Activated CD4-positive, alpha-beta T cell treated with anti-CD3 and anti-CD28 coated beads, Interleukin-2, amount 10 ng/mL, durations not matched to agents 24 days and 14 days (primary cell): ENCODE measurements at places on chromosomes 4 and X. TPM values are rescaled to one million over a fixed set of nuclear protein-coding genes. Genes with fewer than 3 reads are reported as not detected.

GRCh38 chr4:174284487-174284886 lies 776 bp downstream of the CEP44 start:
- H3K4me1 ChIP-seq: peaks cover 41% of the 10 kb centered on the region
- peak overlapping the region; percentile 99 for H3K27ac ChIP-seq
- peak overlapping the region; percentile 100 for H3K4me3 ChIP-seq
- H3K27me3 ChIP-seq: no peaks in the 10 kb centered on the region
- H3K36me3 ChIP-seq: peaks cover 21% of the 10 kb centered on the region

DNA sequence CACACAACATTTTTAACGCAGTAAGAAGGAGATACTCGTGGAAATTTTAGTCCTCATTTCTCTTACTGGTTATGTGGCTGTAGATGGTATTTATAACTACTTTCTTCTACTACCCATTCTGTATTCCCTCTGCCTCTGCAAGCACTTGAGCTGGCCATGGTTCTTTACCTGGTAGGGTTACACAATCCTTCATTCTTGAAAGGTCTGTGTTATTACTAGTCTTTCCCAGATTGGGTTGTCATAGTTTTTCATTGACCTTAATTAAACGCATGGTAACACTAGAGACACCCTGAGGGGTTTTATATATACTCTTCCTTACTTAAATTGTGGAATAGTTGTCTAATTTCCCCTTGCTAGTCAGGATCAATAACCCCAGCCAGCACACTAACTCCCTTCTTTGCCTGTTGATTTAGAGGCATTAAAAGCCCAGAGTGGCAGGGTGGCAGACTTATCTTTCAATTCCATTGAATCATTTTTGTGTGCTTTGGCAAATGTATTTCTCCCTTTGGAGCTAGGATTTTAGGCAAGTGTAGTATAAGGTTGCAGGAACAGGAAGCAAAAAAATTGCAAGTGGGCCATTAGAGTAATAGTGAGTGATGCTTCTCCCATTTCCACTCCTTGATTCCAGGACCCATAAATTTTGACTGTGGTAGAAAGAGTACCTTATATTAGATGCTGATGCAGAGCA lies 113.6 kb upstream of the EMCN start:
- DNase-seq: no peak
- H3K4me1 ChIP-seq: no peaks in the 10 kb centered on the region
- H3K36me3 ChIP-seq: no peaks in the 10 kb centered on the region
- no peak overlapping the region for H3K27ac ChIP-seq
- no peaks in the 10 kb centered on the region for H3K27me3 ChIP-seq
- H3K4me3 ChIP-seq: no peak overlapping the region

MAGEC2 gene
- not detected in 2 replicates for total RNA-seq

DNA sequence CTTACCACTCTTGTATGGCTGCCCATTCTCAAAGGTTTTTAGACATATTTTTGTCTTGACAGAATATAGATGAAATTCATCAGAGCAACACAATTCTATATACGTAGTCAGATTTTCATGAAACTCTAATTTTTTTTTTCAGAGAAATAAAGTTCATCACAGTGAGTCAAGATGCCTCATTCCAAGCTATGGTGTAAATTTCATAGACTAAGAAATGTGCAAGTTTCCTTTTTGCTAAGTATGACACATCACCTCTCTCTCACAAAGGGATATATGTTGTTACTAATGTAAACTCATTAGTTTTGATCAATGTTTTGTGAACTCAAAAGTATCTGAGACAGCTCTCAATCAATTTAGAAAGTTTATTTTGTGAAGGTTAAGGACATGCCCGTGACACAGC lies 60.4 kb upstream of the ATXN3L start:
- no peak for DNase-seq
- H3K4me3 ChIP-seq: peak overlapping the region; percentile 37
- H3K36me3 ChIP-seq: peaks cover 1% of the 10 kb centered on the region
- H3K4me1 ChIP-seq: peaks cover 13% of the 10 kb centered on the region
- no peaks in the 10 kb centered on the region for H3K27me3 ChIP-seq

RHOXF2 gene
- total RNA-seq: not detected in 2 replicates

DNA sequence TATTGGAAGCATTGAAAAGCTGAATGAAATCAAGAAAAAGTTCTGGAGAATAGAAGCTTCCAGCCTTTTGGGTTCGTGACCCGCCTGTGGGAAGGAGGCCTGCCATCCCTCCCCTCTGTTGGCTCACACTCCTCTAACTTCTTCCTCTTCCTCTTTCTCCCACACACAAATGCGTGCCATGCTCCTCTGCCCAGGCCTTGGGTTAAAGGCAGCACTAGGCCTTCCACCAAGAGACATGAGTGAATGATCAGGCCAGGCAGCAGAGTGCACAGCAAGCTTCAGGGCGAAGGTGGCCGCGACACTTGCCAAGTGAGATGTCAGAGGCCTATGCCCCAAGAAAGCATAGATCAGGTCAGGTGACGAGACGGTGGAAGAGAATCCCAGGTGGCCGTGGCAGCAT lies 38.4 kb downstream of the FAM193A start:
- peaks cover 36% of the 10 kb centered on the region for H3K4me1 ChIP-seq
- H3K4me3 ChIP-seq: no peak overlapping the region
- peaks cover 22% of the 10 kb centered on the region for H3K36me3 ChIP-seq
- no peak for DNase-seq
- H3K27me3 ChIP-seq: no peaks in the 10 kb centered on the region
- no peak overlapping the region for H3K27ac ChIP-seq

GRCh38 chr4:119189638-119190037 lies 22.9 kb upstream of the USP53 start:
- H3K4me1 ChIP-seq: no peaks in the 10 kb centered on the region
- peaks cover 2% of the 10 kb centered on the region for H3K27me3 ChIP-seq
- H3K36me3 ChIP-seq: no peaks in the 10 kb centered on the region
- no peak overlapping the region for H3K27ac ChIP-seq
- no peak for DNase-seq

OTC gene
- not detected in 2 replicates for total RNA-seq

- no peaks in the 10 kb centered on the region for H3K36me3 ChIP-seq
- DNase-seq: no peak
- no peak overlapping the region for H3K4me3 ChIP-seq
- no peak overlapping the region for H3K27ac ChIP-seq
- H3K27me3 ChIP-seq: peaks cover 5% of the 10 kb centered on the region
These were observed 176.8 kb upstream of the MBNL3 start for GRCh38 chrX:132665676-132666075.

- H3K4me1 ChIP-seq: no peaks in the 10 kb centered on the region
- H3K27ac ChIP-seq: no peak overlapping the region
- H3K27me3 ChIP-seq: no peaks in the 10 kb centered on the region
These were observed 42.0 kb downstream of the SLC4A4 start for GRCh38 chr4:71380788-71381187.

UGT2B17 gene
- total RNA-seq: not detected in 2 replicates

GRCh38 chrX:141673946-141674345 lies 24.6 kb downstream of the SPANXD start:
- no peaks in the 10 kb centered on the region for H3K27me3 ChIP-seq
- DNase-seq: no peak
- no peak overlapping the region for H3K27ac ChIP-seq
- H3K4me1 ChIP-seq: no peaks in the 10 kb centered on the region

KLB gene
- total RNA-seq: not detected in 2 replicates

DNA sequence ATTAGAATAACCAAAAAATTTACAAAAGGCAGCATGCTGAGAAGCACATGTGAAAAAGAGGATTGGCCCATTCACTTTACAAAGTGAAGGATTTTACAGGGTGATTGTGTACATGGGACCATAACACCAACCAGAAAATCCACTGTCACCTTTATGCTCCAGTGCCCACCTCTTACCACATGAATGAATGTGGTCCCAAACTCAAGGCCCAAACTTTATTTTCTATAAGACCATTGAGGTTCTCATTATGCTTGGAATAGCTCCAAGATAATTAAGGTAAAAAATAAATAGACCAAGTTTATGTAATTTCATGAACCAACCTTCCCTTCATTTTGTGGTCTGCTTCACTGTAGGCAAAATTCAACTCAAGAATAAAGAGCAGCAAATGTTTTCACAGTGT lies 24.3 kb upstream of the MYOZ2 start:
- H3K27ac ChIP-seq: no peak overlapping the region
- H3K36me3 ChIP-seq: no peaks in the 10 kb centered on the region
- H3K4me1 ChIP-seq: peaks cover 3% of the 10 kb centered on the region
- no peak overlapping the region for H3K4me3 ChIP-seq
- no peak for DNase-seq

DNA sequence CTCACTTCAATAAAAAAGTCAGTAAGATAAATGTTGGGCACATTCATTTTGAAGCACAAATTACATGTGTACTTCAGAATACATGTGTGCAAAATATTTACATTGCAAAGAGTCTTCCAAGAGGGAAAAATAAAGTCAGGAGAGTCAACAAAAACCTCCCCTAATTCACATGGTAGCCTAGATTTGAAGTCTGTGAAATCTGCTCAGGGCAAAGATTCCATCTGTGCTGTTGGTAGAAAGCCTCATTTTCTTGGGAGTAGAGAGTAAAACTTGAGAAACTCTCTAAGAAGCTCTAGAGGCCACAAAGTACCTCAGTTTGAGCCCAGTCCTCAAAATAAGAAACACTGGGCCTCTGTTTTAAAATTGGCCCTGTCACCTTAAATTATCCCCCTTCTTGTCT lies 303.4 kb downstream of the RAB28 start:
- no peaks in the 10 kb centered on the region for H3K4me1 ChIP-seq
- H3K27me3 ChIP-seq: no peaks in the 10 kb centered on the region
- no peaks in the 10 kb centered on the region for H3K36me3 ChIP-seq
- H3K4me3 ChIP-seq: no peak overlapping the region

DMRTC1 gene
- not detected in 2 replicates for total RNA-seq

- H3K27ac ChIP-seq: no peak overlapping the region
- H3K4me1 ChIP-seq: no peaks in the 10 kb centered on the region
- no peaks in the 10 kb centered on the region for H3K27me3 ChIP-seq
- H3K4me3 ChIP-seq: no peak overlapping the region
- no peaks in the 10 kb centered on the region for H3K36me3 ChIP-seq
These were observed 351.6 kb downstream of the NLGN4X start for GRCh38 chrX:5876984-5877596.

GRCh38 chr4:140170299-140170698 lies 16.3 kb upstream of the MAML3 start:
- no peak overlapping the region for H3K4me3 ChIP-seq
- peaks cover 3% of the 10 kb centered on the region for H3K4me1 ChIP-seq
- H3K27me3 ChIP-seq: peaks cover 40% of the 10 kb centered on the region
- H3K36me3 ChIP-seq: no peaks in the 10 kb centered on the region
- no peak overlapping the region for H3K27ac ChIP-seq

- peaks cover 3% of the 10 kb centered on the region for H3K36me3 ChIP-seq
- no peak overlapping the region for H3K4me3 ChIP-seq
These were observed 186.7 kb downstream of the DHRSX start for GRCh38 chrX:2313864-2314640.

DNA sequence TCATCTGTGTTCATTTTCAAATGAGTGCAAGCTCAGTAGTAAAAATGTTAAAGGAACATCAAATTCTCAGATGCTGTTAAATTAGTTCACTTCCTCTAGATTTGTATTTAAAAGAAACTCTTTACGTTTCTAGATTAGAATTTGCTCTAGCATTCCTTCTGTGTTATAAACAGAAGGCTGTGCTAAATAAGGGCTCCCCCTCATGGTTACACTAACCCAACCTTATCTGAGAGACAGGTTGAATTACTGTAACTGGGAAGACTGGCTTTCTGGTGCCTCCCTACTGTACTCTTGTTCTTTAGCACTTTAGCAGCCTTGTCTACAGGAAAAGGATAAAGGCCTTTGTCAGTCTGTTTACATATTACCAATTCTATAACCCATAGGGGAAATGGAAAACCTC lies 56.8 kb downstream of the RXFP1 start:
- no peaks in the 10 kb centered on the region for H3K36me3 ChIP-seq
- peaks cover 2% of the 10 kb centered on the region for H3K27me3 ChIP-seq
- H3K4me1 ChIP-seq: no peaks in the 10 kb centered on the region
- no peak for DNase-seq
- H3K27ac ChIP-seq: no peak overlapping the region
- no peak overlapping the region for H3K4me3 ChIP-seq

PCDH10 gene
- total RNA-seq: 0.07 TPM in 1 of 2 replicates, not detected in the other

MAGIX gene
- total RNA-seq: 0.96 and 1.1 TPM in 2 replicates

GRCh38 chr4:106494066-106494465 lies 125.5 kb upstream of the GIMD1 start:
- no peak overlapping the region for H3K4me3 ChIP-seq
- no peaks in the 10 kb centered on the region for H3K27me3 ChIP-seq
- H3K36me3 ChIP-seq: no peaks in the 10 kb centered on the region
- no peak overlapping the region for H3K27ac ChIP-seq

CMC4 gene
- total RNA-seq: 2.5 and 3.6 TPM in 2 replicates

DNA sequence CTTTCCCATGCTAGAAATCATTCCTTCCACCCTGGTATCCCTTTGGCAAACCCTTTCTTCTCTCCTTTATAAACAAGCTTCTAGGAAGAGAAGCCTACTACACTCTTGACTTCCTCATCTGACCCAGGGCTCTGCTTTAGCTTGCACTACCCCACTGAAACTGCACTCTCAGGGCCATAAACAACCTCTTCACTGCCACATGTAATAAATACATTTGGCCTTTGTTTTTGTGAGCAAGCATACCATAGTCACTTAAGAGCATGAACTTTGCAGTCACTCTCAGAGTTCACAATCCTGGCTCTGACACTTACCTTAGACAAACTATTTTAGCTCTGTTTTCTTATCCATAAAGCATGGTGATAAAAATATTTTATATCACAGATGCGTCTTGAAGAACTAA lies 50.7 kb upstream of the USP38 start:
- DNase-seq: no peak
- H3K27me3 ChIP-seq: peaks cover 3% of the 10 kb centered on the region
- no peak overlapping the region for H3K4me3 ChIP-seq
- H3K4me1 ChIP-seq: no peaks in the 10 kb centered on the region

SOWAHB gene
- total RNA-seq: not detected in 2 replicates

- H3K36me3 ChIP-seq: no peaks in the 10 kb centered on the region
- H3K4me3 ChIP-seq: no peak overlapping the region
- H3K27ac ChIP-seq: no peak overlapping the region
- H3K4me1 ChIP-seq: no peaks in the 10 kb centered on the region
- no peaks in the 10 kb centered on the region for H3K27me3 ChIP-seq
These were observed 121.6 kb downstream of the ATXN3L start for GRCh38 chrX:13198056-13198761.

GRCh38 chrX:3142259-3143042 lies 101.2 kb downstream of the ARSF start:
- no peak overlapping the region for H3K4me3 ChIP-seq
- no peak for DNase-seq
- peaks cover 3% of the 10 kb centered on the region for H3K4me1 ChIP-seq

GRCh38 chrX:1424147-1424851 lies 28.4 kb downstream of the ASMTL start:
- H3K36me3 ChIP-seq: peaks cover 79% of the 10 kb centered on the region
- H3K27me3 ChIP-seq: no peaks in the 10 kb centered on the region
- H3K27ac ChIP-seq: no peak overlapping the region
- H3K4me3 ChIP-seq: no peak overlapping the region
- no peak for DNase-seq

DNA sequence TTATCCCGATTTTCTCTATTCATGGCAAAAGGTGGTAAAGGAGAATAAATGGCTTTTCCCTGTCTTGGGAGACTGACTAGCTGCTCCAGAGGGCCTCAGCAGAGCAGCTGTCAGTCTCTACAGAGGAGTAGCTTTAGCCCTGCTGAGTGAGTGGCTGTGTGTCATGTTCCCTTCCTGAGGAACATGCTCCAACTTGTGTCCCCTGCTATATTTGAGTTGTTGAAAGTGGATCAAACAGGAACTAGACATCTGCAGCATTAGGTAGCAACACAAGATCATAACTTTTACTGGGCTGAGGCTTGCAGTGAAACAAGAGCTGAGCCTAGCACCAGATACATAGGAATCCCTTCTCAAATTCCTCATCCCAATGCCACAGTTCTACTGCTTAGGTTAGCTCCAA lies 26.7 kb upstream of the PLAC1 start:
- H3K4me1 ChIP-seq: no peaks in the 10 kb centered on the region
- no peak overlapping the region for H3K4me3 ChIP-seq
- no peaks in the 10 kb centered on the region for H3K36me3 ChIP-seq
- H3K27me3 ChIP-seq: no peaks in the 10 kb centered on the region
- DNase-seq: no peak

GRCh38 chrX:114959729-114960128 lies 57.7 kb downstream of the IL13RA2 start:
- H3K36me3 ChIP-seq: no peaks in the 10 kb centered on the region
- H3K27me3 ChIP-seq: no peaks in the 10 kb centered on the region
- H3K4me3 ChIP-seq: no peak overlapping the region
